ENCODE measurements at places on chromosomes 5 and 9. TPM values are rescaled to one million over a fixed set of nuclear protein-coding genes. Genes with fewer than 3 reads are reported as not detected.

DCANP1 gene
- not detected for total RNA-seq

FCN2 gene
- not detected for total RNA-seq

PCDHGA3 gene
- total RNA-seq = not detected

XRCC4 gene
- 10.2 TPM for total RNA-seq

PCDHA2 gene
- not detected for total RNA-seq

- DNase-seq = no peak
Observed at GRCh38 chr5:99034336-99034735, 105.5 kb upstream of the CHD1 start.

- DNase-seq = no peak
Observed at GRCh38 chr9:124674651-124675050, 96.5 kb downstream of the NR6A1 start.

GRCh38 chr5:78269088-78269703, 25.3 kb downstream of the AP3B1 start:
- no peak for DNase-seq

GRCh38 chr9:113593682-113594281, 130.3 kb downstream of the RGS3 start:
- no peak for DNase-seq

DNA sequence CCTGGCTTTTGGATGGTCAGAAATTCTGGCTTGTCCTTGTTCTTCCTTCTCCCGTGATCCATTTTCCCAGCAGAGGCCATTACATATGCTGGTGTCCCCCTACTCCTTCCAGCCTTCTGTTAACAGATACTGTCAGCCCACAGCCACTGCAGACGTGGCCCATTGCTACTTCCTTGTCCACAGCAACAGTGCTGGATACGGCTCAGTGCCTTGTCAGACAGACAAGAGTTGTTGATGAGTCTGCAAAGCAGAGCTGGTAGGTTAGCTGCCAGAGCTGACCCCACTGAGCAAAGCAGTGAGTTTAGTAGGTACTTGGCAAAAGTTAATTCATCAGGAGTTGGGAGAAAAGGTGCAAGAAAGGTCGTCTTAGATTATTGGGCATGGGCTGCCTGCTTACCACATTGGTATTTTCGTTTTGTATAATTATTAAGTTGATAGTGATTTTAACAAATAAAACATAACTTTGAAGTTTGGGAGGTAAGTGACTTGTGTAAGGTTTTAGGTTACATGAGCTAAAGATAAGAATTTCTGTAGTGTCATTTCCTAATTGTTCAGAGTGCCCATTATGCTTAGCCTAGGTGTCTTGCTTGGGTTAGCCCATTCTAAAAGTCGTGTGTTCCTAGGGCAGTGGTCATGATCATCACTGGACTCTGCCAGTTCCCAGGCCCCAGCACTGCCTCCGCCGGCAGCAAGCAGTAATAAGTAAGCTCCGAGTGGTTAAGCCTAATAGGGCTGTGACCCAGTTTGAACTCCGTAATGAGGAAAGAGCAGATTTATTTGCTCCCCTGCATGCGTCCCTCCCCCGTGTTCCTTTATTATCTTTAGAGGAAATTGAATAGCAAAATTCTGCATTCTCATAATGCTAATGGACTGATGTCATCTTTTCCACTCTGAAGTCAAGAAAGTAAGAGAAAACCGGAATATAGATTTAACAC, 292.0 kb downstream of the FANCC start:
- no peak for DNase-seq

GRCh38 chr5:39132792-39133191, 58.6 kb upstream of the RICTOR start:
- DNase-seq = no peak

DNA sequence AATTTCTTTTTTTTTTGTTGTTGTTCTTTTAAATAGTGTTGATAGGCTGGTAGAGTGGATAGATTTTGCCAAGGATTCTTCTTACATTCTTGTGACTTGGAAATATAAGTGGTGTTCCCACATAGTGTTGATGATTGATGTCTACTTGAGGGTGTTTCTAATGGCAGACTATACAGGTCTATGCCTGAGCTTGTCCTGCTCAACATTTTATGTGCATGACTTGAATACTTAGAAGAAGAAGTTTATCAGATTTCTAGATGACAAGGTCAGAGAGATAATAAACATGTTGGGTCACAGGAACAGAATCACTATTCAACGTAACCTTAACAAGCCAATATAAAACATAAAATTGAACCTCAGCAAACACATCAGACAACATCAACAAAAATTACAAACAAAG, 24.2 kb downstream of the XRCC4 start:
- DNase-seq = no peak

Data from activated T-helper 1 cell treated with anti-CD3 and anti-CD28 coated beads, Interleukin-12 subunit alpha, Interleukin-12 subunit beta, Interleukin-2, Interleukin-4 antibody, amounts not matched to agents 30 ng/mL and 10 ng/mL and 1 ng/mL, durations not matched to agents 14 hours and 24 hours and 36 hours (primary cell).